NCI-H82 (cell line): ENCODE measurements at places on chromosomes 2 and 18.

DNA sequence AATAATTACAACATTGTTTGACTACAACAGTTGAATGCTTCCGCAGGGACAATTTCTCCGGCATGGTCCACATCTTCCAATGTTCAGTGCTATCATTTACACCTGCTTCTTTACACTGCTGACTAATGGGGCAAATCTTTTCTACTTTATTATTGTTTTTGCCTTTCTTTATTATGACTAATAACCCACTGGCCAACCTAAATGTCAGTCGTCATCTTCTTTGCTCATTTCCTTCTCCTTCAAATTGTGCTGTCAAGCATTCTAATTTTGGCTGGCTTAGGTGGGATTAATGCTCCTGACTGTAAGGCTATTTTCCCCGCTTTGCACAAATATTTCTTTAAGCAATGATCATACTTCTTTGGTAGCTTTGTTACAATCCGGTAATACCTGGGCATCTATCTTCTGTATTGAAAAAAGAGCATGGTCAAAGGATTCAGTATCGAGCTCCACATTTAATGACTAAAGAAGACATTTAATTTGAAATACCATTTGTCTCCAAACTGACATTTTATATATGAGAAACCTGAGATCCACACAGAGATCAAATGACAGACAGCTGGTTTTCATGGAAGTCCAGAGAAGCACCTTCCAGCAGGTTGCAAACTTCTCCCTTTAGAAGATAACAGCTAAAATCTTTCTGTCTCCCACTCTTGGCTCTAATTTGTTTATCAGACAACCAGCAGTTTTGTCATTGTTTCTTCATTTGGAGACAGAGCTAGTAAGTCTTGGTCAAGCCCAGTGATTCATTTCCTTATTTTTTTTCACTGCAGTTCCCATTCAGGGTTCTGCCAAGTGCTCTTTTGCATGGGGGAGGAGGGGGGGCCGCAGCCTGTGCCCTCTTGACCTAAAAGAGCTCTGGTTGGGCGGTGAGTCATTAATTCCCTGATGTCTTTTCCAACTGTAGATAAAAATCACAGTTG is 132.9 kb downstream of the SOCS6 start:
- peak; percentile 14 for DNase-seq

GRCh38 chr2:98736464-98736889 is 5.5 kb upstream of the MGAT4A start:
- DNase-seq = no peak

DNA sequence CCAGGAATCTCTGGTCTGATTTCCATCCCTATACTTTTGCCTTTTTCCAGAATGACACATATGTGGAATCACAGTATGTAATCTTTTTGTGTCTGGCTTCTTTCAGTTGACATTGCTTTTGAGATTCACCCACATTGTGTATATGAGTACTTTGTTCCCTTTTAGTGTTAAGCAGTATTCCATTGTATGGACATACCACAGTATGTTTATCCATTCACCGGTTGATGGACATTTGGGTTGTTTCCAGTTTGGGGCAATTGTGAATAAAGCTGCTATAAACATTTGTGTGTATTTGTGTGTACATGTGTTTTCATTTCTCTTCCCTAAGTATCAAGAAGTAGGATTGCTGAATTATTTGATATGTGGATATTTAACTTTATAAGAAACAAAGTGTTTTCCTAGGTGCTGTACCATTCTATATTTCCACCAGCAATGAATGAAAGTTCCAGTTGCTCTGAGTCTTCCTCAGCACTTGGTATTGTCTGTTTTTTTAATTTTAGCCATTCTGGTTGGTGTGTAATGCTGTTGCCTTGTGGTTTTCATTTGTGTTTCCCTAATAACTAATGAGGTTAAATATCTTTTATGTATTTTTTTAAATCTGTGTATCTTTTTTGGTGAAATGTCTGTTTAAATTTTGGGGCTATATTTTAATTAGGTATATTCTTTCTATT is 203.5 kb upstream of the HAAO start:
- no peak for DNase-seq

- no peak for DNase-seq
Measured at GRCh38 chr2:106859498-106859897, 26.5 kb downstream of the ST6GAL2 start.

GRCh38 chr2:222256250-222256649 is 42.5 kb downstream of the PAX3 start:
- no peak for DNase-seq

- DNase-seq = peak; percentile 18
Measured at GRCh38 chr2:147433822-147434221, 411.0 kb upstream of the ACVR2A start.
